ENCODE measurements at places on chromosomes 3 and 15.

DNA sequence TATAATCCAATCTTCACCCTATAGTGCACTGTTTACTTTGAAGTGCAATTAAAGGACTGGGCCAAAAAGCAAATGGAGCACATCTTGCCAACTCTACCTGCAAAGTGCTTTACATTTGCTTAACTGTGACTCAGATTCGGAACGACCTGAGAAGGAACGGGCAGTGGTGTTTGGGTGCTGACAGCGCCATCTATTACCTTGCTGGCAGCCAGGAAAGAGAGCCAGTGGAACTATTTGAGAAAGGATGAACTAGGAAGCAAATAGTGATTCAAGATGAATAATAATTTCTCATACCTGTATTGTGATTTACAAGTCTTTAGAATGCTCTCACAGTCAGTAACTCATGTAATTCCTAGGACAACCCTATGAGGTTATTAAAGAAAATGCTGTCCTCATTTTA, 312.9 kb downstream of the PDCD6IP start:
- DNase-seq: no peak

GRCh38 chr15:23857028-23857641, 170.0 kb upstream of the NDN start:
- DNase-seq: no peak

- DNase-seq: no peak
Measured at GRCh38 chr3:130654921-130655320, 91.7 kb downstream of the PIK3R4 start.

- DNase-seq: no peak
Measured at GRCh38 chr3:131233900-131234668, 147.5 kb upstream of the NUDT16 start.
